ENCODE measurements at places on chromosomes 16 and 17.

GRCh38 chr16:66940236-66940635, 4.9 kb downstream of the CES2 start:
- no peak for DNase-seq

GRCh38 chr17:35377068-35377467, 3.6 kb upstream of the SLFN11 start:
- no peak for DNase-seq

DNA sequence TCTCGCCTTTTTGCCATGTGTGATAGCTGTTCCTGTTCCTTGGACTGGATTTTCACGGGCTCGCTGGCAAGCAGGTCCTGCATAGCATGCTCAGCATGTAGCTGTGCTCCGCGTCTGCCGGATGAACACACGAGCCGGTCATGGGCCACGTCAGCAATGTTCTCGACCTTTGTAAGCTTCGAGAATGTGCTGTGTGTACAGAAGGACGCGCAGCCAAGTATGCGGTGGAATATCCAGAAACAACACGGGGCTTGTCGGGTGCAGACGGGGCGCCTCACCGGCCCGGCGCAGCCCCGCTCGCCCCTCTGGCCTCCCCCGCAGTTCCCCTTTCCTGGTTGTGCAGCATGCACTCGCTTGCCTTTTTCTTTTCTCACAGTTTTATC, 42.2 kb downstream of the RPTOR start:
- no peak for DNase-seq

- no peak for DNase-seq
Measured at GRCh38 chr17:47760409-47761140, 27.5 kb downstream of the TBX21 start.

GRCh38 chr16:69890114-69890891, 60.8 kb upstream of the CLEC18A start:
- no peak for DNase-seq

DNA sequence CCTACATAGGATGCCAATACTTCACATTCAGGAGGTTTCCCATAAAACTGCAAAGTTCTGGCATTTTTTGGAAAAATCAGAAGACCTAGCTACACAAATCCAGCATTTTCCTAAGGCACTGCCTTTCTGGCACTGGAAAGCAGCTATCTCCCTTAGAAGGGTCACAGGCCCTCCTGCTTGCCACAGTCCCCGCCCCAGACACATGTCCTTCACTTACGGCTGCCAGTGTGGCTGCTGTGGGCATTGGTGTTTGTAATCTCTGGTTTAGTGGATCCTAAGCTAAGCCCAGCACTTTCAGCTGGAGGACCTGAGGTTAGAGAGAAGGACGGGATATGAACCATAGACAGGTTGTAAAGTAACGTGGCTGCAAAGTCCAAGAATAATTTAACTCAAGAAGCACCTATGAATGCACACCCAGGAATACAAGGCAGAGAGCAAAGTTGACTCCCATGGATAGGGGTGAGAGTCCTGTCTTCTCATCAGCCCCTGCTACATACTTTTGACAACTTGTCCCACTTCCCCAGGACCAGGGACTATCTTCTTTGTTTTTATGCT, 100.0 kb downstream of the XYLT1 start:
- no peak for DNase-seq

DNA sequence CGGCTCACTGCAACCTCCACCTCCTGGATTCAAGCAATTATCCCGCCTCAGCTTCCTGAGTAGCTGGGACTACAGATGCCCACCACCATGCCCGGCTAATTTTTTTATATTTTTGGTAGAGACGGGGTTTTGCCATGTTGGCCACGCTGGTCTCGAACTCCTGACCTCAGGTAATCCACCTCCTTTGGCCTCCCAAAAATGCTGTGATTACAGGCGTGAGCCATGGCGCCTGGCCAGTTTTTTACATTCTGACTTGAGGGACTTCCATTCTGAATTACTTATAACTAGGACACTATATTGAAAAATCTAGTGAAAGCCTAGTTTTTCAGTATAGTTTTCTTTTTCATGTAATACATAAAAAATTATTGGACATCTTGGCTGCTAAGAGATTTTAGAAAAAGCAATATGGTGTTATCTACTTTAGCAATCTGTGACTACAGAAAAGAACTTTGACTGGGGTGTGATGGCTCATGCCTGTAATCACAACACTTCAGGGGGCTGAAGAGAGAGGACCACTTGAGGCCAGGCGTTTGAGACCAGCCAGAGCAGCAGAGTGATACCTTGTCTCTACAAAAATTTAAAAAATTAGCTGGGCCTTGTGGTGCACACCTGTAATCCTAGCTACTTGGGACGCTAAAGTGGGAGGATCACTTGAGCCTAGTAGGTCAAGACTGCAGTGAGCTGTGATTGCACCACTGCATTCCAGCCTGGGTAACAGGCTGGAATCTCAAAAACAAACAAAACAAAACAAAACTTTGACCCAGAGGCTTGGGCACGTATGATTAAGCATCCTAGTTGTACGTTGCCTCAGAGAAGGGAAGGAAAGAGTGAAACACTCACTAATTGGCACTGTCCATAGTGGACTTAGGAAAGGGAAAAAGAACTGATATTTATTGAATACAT, 26.8 kb upstream of the GOSR1 start:
- no peak for DNase-seq

DNA sequence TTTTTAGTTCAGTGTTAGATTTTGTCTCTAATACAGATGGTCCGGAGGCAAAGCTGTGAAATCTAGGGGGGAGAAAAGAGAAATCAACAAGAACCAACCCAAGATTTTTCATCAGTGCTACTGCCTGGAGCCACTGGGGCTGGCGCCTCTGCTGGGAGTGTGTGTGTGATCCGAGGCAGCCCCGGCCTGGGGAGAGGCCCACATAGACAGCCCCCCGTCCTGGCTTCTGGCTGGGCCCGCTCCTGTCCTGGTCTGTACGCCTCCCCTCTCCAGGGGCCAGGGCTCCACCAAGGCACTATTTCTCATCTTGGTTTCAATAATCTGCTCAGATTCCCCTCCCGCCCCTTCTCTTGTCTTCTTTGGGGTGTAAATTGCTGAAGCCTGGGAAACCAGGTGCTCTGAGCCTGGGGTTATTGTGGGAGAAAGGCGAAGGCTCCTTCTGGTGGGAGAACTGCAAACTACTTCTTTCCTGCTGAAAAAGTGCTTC, 7.8 kb downstream of the BAHCC1 start:
- no peak for DNase-seq

- no peak for DNase-seq
Measured at GRCh38 chr16:89020068-89020924, 43.3 kb upstream of the CBFA2T3 start.

DNA sequence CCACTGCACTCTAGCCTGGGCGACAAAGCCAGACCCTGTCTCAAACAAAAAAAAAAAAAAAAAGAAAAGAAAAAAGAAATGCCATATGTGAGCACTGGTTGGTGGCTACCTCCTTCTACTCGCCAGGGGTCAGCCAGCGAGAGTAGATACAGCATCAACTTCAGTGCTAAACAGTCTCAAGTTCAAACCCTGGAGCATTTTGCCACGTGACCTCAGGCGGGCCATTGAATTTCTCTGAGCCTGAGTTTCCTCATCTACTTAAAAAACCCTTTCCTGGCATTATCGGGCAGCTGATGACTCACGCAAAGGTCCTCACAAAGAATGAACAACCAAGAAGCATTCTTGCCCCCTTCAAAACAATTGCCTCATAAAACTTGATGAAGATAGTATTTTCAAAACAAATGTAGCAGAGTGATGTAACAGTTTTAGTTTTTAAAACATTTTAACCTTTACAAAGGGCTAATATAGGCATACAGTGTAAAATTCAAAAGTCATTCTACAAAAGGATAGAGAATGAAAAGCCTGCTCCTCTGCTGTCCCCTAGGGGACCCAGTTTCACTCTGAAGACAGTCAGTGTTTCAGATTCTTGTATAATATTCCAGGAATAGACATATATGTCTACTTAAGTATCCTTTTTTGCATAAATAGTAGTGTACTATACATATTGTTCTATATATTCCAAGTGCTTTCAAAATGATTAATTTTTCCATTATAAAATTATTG, 28.4 kb downstream of the DNAH2 start:
- DNase-seq, result no peak

DNA sequence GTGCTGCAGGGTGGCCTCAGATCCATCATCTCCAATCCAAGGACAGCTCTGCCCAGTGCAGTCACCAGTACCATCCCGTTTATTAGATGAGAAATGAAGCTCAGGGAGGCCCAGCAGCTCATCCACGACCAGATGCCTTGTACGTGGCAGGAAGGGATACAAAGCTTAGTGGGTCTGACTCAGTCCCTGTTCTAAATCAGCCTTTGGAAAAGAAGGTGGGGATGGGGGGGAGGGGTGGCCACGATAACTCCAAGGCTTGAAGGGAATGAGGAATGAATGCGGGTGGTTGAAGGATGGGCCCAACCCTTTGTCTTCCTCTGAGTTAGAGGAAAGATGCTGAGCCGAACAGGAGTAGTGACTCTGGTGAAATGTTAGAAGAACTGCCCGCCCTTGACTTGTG, 25.8 kb downstream of the LLGL2 start:
- DNase-seq, result no peak

DNA sequence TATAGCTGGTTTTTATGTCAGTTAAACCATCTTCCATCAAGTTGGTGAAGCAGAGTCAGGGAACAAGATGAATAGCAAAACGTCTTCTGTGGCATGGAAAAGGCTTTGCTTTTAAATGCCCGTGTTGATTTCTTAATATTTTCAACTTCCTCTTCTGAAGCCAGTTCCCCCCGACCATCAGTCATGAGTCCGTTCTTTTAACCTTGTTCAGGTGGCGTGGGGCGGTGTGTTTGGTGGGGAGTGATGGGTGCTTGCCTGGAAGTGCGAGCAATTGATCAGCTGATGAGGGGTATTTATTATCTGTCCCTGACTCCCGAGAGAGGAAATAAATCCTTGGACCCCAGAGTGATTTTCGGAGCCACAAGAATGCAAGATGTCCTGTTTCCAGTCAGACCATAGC, 147.1 kb downstream of the WWOX start:
- no peak for DNase-seq

DNA sequence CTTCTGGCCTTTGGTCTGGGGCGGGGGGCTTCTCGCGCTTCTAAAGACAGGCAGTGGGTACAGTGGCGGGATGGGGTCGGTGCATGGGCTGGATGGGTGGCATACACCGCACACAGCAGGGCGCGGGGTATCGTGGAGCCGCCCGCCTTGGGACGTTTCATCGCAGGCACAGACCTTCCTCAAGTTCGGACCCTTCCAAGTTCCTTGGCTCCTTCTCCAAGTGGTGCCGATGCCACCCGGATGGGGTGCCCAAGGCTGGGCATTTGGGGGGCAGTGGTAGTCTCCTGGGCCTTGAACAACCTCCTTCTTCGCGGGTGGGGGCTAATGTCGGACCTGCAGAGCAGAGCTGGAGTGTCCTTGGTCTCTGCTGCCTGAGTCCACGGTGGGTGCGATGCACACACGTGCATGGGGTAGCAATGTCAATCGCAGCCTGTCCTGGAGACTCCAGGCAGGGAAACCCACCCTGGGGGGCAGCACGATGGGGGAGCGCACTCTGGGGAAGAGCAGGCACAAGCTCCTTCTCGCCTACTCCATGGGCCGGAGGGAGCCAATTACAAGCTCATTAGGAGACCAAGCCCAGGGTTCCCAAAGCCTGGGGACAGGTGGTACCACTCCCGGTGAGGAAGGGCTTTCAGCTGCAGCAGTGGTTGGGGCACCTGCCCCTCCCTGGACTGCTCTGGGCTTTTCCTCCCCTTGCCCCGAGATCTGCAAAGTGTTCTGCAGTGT, 686 bp upstream of the MTSS2 start:
- DNase-seq, result no peak

- DNase-seq, result no peak
Measured at GRCh38 chr17:79950306-79950705, 85.4 kb downstream of the TBC1D16 start.

GRCh38 chr17:16933317-16934132, 38.4 kb downstream of the TNFRSF13B start:
- no peak for DNase-seq

GRCh38 chr16:67034487-67034886, 5.5 kb downstream of the CBFB start:
- DNase-seq, result no peak

Measured in effector memory CD4-positive, alpha-beta T cell (primary cell).